HTR-8/SVneo (cell line): ENCODE measurements at places on chromosomes 12 and 14.
A peak's percentile ranks its signal among the peaks of the same experiment; 100 is the strongest.

DNA sequence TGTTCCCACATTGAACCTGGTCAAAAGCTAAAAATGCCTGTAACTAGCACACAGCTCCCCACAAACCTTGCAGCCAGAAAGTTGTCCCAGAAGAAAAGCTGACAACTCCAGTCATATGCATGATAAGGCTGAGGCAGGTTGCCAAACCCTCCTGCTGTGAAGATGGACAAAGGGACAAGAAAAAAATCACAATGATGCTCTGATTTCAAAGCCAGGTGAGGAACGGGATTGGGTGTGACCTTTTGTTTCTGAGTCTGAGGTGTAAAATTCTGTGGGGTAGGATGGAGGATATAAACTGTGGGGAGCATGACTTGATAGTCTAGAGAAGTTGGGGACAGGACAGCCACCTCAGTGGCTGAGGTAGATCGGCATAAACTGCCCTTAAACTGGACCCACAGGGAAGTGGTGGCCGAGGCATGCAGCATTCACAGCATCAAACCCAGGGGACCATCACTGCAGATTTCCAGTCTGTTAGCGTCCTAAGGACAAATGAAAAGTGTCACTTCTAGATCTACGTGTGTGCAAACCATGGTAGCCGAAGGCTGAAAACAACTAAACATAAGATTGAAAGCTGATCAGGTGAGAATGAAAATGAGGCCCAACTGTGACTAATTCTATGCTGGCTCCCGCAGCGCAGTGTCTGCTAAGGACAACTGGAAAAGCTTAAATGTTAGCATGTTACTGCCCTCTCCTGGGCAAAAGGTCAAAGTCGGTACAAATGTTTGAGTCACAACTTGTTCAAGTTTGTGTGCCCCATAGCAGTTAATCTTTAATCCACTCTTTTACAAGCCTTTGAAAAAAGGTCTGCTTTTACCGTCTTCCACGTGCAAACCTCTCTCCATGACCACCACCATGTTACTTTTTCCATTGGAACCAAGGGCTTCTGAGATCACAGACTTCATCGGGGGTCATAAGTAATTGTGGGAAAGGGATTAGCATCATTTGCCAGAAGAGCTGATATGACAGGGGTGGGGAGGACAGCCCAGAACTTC lies 39.8 kb downstream of the GRIN2B start:
- peak; percentile 5 for DNase-seq

GRCh38 chr14:51473808-51474565 lies 177.7 kb upstream of the FRMD6 start:
- no peak for DNase-seq

- DNase-seq: no peak
Measured at GRCh38 chr12:2664721-2665577, 129.8 kb upstream of the FKBP4 start.

DNA sequence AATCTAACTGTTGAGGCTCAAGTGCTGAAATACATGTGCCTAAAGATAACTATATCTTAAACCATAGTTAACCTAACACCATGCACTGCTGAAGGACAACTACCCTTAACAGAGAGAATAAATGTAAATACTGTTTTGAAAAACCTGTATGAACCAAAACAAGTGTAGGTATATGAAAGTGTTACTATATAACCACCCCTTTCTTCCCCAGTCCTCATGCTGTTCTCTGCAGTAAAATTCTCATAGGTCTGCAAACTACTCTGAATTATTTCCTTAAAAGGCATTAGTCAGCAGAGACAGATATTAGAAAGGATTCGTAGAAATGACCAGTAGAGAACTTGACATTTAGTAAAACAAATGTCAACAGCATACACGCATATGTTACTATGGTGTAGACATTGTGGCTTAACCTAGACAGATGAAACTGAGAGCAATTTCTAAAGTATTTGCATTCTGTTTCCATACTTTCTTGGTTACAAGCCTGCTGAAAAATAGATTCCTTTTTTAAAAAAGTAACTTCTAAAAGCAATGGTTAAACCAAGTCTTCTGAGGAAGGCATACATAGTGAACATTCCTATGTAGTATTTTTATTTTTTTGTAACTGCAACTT lies 13.9 kb downstream of the CSRP2 start:
- DNase-seq: no peak

DNA sequence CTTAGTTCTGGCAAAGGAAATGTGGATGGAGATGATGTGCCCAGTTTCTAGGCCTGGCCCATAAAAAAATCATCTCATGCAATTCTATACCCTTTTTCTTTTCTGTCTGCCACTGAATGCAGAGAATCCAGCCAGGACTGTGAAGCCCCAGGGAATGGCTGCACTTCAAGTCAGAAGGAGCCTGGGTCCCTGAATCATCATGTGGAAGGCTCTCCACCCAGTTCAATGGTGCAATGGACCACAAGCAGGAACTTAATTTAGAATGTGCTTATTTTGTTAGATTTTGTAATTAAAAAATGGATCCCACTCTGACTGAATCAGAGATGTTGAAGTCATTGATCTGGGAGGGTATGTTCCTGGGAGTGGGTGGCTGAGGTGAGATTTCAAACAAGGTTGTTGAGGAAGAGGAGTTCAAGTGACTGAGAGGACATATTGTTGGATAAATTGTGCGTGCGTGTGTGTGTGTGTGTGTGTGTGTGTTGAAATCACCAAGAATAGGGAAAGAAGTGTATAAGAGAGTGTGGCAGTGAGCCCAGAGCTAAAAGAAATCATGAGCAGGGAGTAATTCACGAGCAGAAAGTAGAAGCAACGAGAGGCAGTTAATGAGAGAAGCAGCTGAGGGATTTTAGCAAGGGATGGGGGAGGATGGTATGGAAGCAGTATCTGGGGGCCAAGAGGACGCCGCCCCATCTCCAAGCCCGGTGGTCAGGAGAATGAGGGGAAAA lies 125.4 kb downstream of the TMX1 start:
- no peak for DNase-seq

DNA sequence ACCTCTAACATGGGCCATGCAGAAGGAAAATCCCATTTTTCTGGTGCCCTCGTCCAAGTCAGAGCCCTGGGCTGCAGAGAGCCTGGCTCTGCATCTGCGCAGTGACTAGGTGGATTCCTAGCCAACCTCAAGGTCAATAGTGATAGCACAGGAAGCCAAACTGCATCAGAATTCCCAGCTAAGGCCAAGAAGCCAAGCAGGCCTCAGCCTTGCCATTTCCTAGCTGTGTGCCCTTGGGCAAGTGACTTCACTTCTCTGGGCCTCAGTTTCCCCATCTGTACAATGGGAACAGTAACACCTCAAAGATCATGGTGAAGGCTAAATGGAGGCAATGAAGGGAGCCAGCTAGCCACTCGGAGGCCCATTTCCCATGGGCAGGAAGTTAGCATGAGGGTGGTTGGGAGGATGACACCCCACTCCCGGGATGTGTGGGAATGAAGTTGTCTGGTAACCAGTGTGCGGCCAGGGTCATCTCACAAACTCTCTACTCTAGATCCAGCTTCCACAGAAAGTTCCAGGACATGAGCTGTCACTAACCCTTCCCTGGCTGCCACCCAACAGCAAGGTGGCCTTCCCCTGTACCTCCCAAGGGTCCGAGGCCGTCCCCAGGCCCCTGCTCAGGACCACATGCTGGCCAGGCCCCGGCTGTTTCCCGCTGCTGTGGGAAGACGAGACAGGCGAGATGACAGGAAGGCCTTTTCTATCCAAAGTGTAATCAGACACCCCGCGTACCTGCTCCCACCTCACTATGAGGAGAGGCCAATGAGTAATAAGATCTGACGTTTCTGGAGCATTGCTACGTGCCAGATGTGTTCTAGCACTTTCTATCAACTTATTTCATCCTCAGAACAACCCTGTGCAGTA lies 125.7 kb downstream of the SCARB1 start:
- DNase-seq: no peak

DNA sequence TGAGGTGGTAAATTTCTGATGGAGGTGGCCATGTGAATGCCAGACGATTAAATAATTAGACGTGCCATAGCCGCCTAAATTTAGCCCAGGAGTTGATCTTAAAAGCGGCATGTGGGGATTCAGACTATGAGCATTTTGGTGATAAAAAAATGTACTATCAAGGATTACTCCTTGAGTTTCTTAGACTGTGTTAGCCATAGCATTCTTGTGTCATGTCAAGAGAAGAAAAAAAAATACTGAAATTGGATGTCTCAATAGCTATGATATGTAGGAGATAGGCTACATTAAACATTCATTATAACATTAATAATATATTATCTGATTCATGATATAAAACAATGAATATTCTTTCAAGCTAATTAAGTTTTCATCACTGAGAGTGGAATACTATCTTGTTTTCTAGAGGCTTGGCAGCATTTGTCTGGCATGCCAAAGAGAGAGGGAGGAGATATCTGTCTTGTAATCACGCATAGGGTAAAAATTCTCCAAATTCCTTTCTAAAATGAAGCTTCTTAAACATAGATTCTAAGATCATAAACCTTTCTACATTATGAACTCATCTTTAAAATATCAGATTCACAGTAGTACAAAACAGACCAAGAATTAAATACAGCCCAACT lies 727.0 kb downstream of the C12orf50 start:
- no peak for DNase-seq

GRCh38 chr12:111419784-111420183 lies 14.1 kb downstream of the SH2B3 start:
- DNase-seq: no peak

DNA sequence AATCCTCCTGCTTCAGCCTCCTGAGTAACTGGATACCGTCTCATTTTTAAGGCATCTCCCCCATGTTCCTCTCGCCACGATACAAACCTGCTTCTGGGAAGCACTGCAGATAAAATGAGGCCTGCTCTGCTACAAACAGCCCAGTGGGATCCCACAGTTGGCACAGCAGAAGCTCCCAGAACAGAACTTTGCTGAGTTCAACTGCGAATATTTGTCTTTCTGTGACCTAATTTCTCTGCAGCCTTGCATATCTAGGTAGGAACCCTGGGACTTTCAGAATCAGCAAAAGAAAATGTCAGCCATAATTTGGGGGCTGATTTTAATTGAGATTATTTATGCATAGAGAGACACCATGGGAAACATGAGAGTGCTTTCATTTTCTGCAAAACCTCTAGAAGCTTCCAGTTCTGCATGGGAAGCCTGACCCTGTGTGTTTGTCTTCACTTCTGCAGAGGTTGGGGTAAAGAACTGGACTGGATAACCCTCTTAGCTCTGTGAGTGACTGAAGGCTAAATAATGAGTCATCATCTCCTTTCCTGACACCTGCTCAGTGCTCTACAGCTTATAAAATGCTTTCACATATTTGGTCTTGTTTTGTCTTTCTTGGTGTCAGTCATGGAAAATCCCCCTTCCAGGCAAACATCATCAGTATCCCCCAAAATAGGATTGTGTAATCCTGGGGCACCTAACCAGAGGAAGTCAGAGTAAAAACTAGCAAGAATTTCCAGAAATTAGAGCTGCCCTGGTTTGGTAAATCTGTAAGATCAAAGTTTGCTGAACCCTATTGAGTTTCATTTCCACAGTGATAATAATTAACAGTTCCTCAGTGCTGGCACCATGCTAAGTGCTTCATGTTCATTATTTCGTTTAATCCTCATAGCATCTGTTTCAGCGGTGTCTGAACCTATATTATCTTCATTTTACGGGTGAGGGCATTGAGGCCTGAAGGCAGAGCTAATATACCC lies 185.8 kb downstream of the SLC15A4 start:
- no peak for DNase-seq

DNA sequence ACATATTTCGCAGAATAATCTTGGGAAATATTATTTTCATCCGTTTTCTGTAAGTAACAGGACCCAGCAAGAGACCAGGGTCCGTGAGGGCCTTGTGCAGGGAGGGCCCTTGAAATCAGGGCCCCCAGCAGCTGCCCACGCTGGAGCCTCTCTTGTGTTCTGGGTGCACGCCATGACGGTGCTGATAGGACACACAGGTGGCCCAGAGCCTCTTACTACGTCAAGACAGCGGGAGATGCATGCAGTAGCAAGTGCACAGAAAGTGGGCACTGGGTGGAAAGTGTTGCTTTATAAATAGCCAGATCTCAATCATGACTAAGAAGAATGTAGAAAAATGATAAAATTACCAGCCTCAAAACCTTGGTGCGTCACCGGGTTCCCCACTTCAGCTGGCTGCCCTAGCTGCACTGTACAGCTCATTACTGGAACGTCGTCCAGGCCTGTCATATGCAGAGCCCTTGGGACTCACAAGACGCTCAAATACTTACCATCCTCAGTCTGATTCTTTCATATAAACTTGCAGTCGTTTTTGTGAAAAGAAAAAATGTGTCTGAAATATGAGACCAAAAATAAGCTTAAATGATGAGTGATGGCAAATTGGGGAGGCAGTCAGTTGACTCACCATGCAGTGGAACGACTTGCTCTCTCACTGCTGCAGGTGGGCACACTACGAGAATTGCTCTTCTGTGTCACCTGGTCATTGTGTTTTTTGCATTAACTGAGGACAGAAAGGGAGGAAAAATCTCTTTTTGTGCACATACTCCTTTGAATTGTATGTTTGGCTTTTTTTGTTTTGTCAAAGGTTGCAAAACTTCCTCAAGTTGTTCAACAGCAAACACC lies 68.2 kb downstream of the DDX51 start:
- DNase-seq: no peak

GRCh38 chr12:117914686-117915085 lies 54.1 kb downstream of the KSR2 start:
- DNase-seq: no peak

- DNase-seq: no peak
Measured at GRCh38 chr12:31726575-31726974, 2.2 kb downstream of the AMN1 start.

DNA sequence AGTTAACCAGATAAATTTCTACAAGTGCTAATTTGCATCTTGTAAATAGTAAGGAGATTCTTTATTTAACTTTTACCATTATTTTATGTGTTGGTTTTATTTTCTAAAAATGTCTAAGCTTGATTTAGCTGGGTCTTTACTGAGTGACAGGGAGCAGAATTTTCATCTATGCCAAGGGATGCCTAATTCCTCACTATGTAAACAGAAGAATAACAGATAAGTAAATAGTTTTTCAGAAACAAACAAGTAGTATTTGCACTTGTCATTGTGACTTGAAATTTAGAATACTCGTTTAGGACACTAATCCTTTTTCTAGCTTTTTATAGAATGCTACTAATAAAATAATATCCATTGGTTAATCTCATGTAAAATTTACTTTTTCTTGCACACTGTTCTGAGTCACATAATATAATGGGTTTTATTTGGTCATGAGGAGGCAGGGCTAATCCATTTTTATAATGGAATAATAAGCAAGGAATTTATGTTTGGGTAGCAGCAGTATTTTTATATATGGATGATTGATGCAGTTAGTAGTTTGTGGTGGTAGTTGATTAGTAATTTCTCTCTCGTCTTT lies 746.5 kb downstream of the SLC6A15 start:
- DNase-seq: no peak

GRCh38 chr12:57372233-57372632 lies 58.6 kb downstream of the R3HDM2 start:
- DNase-seq: no peak

DNA sequence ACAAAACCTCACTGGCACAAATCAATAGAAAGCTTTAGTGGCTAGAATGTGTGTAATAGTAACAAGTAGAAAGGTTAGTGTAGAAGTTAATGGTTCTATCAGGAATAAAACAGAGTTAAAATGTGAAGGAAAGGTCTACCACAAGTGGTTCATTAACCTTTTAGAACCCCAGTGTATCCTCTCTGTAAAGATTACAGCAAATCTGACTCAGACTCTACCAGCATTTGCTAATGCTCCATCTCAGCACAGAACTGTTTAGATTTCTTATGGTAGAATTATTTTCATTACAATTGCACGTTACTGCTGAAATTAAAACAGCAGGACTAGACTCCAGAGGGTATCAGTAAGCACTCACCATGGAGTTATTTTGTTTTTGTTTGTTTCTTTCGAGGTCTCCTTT lies 609.0 kb upstream of the LMO3 start:
- no peak for DNase-seq

- DNase-seq: no peak
Measured at GRCh38 chr12:75364919-75365318, 26.0 kb upstream of the GLIPR1L2 start.

- no peak for DNase-seq
Measured at GRCh38 chr14:91095178-91095577, 18.7 kb upstream of the DGLUCY start.
